ENCODE measurements at places on chromosomes 6 and 20.

DNA sequence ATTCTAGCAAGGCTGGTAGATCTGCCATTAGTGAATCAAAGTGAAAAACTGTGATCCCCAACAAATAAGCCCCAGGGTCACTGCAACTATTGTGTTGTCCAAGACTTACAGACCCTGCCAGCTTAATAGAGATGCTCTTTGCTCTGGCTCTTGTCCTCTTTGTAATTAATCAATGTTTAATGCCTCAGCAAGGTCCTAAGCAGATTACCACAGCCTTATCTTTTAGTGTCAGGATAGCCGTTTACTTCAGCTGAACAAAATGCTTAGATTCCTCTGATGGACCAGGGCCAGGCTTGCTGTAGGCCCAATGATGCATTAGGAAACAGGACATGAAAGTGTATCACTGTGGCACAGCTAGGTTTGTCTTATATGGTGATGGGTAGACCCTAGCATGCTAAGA, 353.3 kb downstream of the HACE1 start:
- no peak for DNase-seq

- peak; percentile 50 for DNase-seq
These were observed 81.9 kb downstream of the PLCB1 start for GRCh38 chr20:8213831-8214587.

- DNase-seq, result no peak
These were observed 506.9 kb downstream of the LMBRD1 start for GRCh38 chr6:69289689-69290495.

DNA sequence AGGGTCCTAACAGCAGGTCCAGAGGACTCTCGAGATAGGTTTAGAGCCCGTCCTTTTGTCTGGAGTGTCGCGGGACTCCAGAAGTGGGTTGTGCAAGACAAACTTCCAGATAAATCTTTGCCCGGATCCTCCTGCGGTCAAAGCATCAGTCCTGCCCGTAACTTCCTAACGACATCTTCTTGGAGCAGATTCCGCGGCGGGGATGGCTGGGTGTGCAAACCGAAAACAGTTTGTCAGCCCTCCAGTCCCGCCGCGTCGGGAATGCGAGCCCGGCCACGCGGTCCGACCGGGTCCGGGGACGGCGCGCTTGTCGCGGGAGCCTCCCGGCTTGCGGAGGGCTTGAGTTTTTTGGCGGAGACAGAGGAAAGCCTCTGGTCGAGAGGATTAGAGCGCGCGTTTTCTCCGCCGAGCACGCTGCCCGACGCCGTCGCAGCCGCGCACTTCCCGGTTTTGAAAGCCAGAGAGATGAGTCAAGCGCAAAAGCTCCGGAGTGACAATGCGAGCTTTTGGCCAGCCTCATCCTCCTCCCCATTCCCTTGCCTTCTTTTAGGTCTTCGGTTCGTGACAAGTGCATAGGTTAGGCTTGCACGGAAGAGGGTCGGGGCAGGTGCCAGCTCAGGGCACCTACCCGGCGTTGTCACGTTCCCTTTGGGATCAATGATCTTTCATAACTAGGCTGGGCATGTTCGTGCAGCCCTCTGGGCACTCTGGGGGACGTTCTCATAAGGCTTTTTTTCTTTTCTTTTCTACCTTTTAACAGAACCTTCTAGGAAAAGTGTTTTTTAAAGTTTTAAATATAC, 91.3 kb upstream of the PRDM1 start:
- DNase-seq, result peak; percentile 77

DNA sequence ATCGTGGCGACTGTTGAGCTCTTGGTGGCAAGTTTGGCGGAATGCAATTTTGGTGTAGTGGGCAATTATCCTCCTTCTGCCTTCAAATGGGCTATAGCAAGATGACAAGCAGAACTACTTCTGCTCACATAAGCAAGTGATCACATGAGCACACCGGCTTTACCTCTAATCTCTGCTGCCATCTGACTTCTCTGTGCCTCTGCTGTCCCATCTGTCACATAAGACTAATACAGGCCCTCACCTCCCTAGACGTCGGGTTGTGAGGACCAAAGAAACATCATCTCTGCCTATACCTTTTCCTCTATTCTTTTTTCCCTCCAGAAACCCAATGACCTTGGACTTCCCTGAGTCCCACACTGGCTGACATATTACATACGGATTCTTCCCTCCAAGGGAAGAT, 13.3 kb upstream of the WTAP start:
- no peak for DNase-seq

GRCh38 chr20:53569606-53570307, 23.9 kb downstream of the ZNF217 start:
- no peak for DNase-seq

DNA sequence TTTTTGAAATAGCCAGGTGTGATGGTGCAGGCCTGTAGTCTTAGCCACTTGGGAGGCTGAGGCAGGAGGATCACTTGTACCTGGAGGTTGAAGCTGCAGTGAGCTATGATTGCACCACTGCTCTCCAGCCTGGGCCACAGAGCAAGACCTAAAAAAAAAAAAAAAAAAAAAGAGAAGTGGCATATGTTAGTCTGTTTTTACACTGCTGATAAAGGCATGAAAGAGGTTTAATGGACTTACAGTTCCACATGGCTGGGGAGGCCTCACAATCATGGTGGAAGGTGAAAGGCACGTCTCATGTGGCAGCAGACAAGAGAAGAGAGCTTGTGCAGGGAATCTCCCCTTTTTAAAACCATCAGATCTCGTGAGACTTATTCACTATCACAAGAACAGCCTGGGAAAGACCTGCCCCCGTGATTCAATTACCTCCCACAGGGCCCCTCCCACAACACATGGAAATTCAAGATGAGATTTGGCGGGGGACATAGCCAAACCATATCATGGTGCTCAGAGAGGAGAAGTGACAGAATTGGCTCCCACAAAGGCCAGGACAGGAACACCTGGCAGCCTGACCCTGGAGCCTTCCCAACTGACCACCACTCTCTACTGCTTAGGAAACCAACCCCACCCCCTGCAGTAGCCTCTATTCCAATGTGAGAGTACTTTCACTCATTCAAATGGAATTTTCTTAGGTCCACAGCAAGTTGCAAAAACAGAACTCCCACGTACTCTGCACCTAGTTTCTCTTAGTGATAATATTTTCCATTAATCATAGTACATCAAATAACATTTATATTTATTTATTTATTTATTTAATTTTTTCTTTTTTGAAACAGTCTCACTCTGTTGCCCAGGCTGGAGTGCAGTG, 29.8 kb downstream of the ARHGAP40 start:
- no peak for DNase-seq

GRCh38 chr20:41738604-41739206, 120.5 kb upstream of the CHD6 start:
- peak; percentile 21 for DNase-seq

DNA sequence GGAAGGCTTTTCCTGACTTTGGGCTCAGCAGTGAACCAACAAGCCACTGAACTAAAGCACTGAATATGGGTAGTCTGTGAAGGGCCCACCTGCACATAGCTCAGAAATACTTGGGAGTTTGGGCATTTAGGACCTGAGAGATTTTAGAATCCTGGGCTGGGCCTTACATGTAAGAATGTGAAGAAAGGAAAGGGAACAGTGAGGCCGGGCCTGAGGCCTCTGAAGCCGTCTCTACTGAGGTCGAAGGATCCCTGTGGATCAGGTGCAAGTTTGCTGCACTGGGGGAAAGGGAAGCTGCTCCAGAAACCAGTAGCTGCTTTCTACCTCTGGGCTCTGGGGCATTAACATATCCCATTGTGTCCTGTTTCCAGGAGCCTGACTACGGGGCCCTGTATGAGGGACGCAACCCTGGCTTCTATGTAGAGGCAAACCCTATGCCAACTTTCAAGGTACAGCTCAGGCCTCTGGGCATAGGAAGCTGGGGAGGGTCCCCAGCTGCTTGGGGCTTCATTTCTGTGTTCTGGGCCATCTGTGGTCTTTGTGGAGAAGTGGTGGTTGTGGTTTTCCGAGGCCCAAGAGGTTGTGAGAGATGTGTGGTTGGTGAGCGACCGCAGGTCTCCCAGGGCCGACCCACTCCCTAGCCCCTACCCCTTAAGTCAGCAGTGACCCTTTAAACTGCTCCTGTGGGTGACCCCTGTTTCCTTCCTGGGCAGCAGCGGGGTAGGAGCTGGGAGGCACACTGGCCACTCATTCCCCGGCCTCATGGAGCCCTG, 30.3 kb downstream of the PLCG1 start:
- DNase-seq, result no peak

- no peak for DNase-seq
These were observed 28.5 kb downstream of the SLC35D3 start for GRCh38 chr6:136950436-136951126.

DNA sequence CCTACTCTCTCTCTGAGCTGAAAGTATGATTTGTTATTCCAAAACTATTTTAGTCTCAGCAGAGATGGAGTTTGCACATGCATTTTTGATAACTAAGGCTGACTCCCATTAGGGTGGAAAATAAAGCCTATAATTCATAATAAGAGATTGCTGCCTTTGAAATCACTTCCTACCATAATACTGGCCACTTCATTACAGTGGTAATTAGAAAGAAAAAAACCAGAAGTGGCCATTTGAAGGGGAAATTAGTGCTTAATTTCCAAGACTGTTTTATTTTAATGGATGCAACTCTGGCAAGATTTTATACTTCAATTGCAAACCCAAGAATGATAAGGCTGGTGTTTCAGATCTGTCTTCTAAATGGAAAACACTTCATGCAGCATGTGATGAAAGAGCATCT, 43.4 kb downstream of the SLC35B3 start:
- no peak for DNase-seq

DNA sequence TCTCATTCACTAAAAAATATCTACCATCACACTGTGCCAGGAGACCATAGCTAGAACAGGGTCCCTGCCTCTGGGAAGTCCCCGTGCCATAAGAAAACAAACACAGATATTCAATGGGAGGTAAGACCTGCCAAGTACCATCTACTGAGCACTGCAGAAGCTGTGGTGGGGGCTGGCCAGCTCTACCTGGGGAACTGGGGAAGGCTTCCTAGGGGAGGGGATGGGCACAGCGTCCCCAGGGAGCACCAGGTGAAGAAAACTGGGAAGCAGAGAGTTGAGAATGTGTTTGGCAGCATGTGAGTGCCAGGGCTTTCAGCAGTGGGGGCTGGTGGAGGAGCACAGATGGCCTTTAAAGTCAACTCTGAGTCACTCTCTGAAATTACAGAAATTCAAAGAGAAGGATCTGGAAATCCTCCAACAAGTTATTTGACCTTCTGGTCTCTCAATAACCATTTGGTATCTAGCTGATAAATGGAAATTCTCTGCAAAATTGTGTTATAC, 85.2 kb downstream of the SHLD1 start:
- DNase-seq, result no peak

GRCh38 chr6:84123186-84123585, 89.6 kb downstream of the MRAP2 start:
- DNase-seq, result no peak

DNA sequence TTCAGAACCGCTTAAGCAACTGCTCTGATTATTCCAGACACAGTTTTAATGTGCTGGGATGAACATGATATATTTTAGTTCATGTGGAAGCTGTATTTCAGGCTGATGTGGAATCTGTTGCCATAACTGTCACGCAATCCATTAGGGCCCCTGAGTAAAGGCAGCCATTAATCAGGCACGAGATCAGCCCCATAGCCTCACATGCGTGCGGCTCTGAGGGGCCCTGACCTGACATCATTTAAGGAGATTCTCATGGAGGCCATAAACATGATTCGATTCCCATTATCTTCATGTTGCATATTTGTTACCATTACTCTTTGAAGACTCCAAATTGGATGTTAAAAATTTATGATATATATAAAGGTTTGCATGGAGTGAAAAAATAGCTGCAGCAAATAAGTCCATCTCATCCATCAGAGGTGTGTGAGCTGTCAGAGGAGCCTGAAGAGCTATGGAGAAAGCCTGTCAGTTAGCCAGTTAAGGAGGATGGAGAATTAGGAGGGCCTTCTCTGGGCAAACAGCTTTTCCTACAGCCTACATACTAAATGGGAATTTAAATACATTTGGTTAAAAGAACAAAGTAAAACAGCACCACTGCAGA, 89.6 kb downstream of the SOBP start:
- no peak for DNase-seq

- DNase-seq, result peak; percentile 62
These were observed 46.8 kb downstream of the PYGB start for GRCh38 chr20:25294459-25295385.

DNA sequence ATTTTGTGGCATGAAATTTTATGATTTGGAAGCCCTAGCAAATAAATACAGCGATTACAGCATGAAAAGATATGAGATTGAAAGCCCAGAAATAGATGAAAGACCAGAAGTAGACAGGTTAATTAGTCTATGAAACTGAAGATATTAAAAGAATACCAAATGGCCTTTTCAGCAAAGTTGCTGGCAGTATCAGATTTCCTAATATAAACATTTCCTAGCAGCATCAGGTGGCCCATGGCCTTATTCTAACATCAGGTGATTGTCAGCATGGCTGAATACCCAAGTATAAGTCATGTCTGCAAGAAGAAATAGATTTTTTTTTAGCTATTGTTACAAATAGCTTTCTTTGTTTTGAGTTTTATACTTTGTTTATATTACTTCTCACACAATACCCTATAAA, 93.2 kb downstream of the CLVS2 start:
- DNase-seq, result no peak

- no peak for DNase-seq
These were observed 34.3 kb downstream of the SNX5 start for GRCh38 chr20:17934141-17934862.

- DNase-seq, result peak; percentile 15
These were observed 83.5 kb upstream of the SCAF8 start for GRCh38 chr6:154649721-154650120.

GRCh38 chr20:31968291-31969126, 558 bp downstream of the XKR7 start:
- peak; percentile 65 for DNase-seq

- DNase-seq, result peak; percentile 45
These were observed 1.7 kb downstream of the CABLES2 start for GRCh38 chr20:62405108-62405980.

GRCh38 chr6:105573138-105573537, 170.3 kb upstream of the PREP start:
- DNase-seq, result no peak

DNA sequence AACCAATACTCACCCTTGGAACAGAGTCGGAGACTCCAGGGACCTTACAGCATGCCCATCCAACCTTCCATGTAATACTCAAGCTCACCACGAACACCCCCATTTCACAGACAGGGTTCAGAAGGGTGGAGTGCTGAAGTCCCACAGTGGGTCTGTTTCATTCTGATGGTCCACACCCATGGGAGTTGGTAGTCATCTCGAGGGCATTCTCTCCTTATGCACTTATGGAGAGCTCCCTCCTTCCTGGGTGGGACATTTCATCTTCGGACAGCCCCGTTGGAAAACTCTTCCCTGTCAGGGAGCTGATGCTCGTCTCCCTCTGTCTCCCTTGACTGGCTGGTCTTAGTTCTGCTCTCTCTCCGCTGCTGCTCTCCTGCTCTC, 38.9 kb downstream of the COX4I2 start:
- no peak for DNase-seq
